Activated CD4-positive, CD25-positive, alpha-beta regulatory T cell (primary cell): ENCODE measurements at places on chromosomes 7 and 10.

DNA sequence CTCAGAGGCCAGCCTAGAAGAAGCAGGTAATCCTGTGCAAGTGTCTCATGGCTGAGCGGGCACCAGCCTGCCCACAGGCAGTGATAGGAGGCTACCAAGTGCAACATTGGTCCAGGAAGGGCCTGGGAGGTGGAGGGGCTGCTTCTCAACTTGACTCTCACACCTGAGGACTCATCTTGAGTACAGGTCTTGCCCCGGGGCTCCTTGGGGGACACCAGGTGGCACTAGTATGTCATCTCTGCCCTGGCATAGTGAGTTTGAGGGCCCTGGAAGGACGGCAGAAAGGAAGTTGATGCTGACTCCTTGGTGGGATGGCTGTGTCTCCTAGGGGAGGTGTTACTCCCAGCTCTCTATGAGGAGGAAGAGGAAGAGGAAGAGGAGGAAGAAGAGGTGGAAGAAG, 2.3 kb downstream of the CCDC136 start:
- DNase-seq = no peak

GRCh38 chr10:116686632-116687031, 55.7 kb downstream of the HSPA12A start:
- no peak for DNase-seq

- no peak for DNase-seq
Observed at GRCh38 chr7:157501581-157501980, 164.8 kb downstream of the DNAJB6 start.

GRCh38 chr7:127252377-127252713, 396 bp downstream of the GRM8 start:
- no peak for DNase-seq

DNA sequence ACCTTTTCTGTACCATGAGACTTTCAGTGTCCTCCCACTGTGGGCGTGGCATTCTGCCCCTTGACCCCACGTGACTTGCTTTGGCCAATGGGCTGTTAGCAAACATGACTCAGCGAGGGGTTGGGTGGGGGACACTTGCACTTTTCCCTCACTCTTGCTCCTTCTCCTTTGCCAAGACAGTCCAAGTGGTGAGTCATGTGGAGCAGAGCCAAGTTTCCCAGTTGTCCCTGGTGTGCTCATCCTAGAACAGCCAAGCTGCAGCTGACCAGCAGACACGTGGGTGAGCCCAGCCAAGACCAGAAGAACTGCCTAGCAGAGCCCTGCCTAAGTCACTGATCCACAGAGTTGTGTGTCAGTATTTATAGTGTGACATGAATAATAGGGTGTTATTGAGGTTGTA, 82.8 kb upstream of the CPXM2 start:
- DNase-seq = no peak

GRCh38 chr7:103076764-103077163, 1.8 kb downstream of the ARMC10 start:
- DNase-seq = no peak

- no peak for DNase-seq
Observed at GRCh38 chr7:35700333-35700732, 5.4 kb upstream of the HERPUD2 start.

GRCh38 chr7:53491051-53491450, 455.6 kb downstream of the POM121L12 start:
- no peak for DNase-seq

GRCh38 chr10:132556994-132557441, 19.4 kb downstream of the INPP5A start:
- DNase-seq = no peak

GRCh38 chr7:139355320-139355719, 4.4 kb upstream of the LUC7L2 start:
- no peak for DNase-seq

- DNase-seq = no peak
Observed at GRCh38 chr7:30465046-30465810, 13.4 kb downstream of the NOD1 start.

- DNase-seq = no peak
Observed at GRCh38 chr10:9091530-9092093, 1037.1 kb downstream of the GATA3 start.

GRCh38 chr10:65350611-65351010, 1575.2 kb upstream of the LRRTM3 start:
- no peak for DNase-seq

DNA sequence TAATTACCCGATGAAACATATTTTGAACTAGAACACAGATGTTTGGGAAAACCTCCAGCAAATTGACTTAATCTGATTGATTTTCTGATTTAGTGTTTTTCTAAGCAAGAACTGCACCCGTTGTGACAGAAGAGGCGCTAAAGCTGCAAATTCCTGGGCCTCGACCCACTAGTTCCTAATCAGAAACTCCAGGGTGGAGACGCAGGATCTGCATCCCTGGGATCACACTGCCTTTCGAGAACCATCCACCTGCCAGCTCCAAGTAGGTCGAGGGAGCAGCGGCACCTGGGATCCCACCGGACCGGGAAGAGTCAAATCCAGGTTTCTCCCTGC, 136.8 kb upstream of the CDCA7L start:
- DNase-seq = no peak

GRCh38 chr7:86833360-86833759, 189.7 kb downstream of the GRM3 start:
- DNase-seq = no peak

GRCh38 chr7:11753433-11753832, 78.6 kb downstream of the THSD7A start:
- DNase-seq = no peak

- no peak for DNase-seq
Observed at GRCh38 chr10:127293640-127294039, 97.2 kb upstream of the INSYN2A start.

DNA sequence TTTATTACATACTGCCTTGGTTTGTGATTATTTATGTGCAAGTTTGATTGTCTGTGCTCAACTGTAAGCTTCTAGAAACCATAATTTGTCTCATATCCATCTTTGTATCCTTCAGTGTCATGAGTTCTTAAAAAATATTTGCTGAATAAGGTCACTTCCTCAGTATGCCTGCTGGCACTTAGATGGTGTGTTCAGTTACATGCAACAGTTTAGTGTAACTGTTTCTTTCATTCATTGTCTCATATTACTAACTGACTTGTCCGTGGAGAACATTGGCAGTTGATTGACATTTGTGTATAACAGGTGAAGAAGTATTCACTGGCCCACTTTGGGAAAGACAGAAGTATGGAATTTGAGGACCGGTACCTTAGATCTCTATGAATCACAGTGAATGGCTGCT, 236.9 kb downstream of the PRKG1 start:
- no peak for DNase-seq

DNA sequence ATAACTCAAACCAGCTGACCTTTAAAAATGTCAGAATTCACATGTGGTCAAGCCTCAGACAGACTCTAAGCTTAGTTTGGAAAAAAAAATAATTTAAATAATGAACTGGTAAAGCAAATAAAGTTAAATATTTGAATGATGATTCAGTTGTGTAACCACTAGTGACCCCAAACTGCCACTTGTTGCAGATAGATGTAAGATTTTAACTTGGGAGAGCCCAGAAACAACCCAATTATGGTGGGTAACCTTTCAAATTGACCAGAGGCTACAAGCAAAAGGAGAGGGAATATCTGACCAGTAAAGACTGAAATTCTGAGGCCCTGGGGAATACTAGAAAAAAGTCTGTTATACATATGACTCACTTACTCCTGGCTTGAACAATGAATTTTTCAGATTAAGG, 268.1 kb downstream of the HPSE2 start:
- DNase-seq = no peak

GRCh38 chr10:67241451-67241850, 315.6 kb downstream of the LRRTM3 start:
- no peak for DNase-seq
